ENCODE measurements at places on chromosomes 6 and 20.

DNA sequence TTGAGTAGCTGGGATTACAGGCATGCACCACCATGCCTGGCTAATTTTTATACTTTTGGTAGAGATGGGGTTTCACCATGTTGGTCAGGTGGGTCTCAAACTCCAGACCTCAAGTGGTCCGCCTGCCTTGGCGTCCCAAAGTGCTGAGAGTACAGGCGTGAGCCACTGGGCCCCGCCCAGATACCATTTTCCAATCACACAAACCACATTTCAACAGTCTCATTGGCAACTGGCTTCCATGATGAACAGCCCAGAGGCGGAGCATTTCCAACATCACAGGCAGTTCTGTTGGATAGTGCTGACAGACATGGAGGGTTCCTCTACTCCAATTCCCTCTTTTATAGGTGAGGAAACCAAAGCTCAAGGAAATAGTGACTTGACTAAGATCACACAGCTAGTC lies 43.9 kb upstream of the PLCB4 start:
- no peak for DNase-seq

GRCh38 chr6:111445861-111446267 lies 37.2 kb downstream of the REV3L start:
- no peak for DNase-seq

- DNase-seq: peak; percentile 62
Measured at GRCh38 chr20:5078399-5078958, 41.3 kb downstream of the PCNA start.

DNA sequence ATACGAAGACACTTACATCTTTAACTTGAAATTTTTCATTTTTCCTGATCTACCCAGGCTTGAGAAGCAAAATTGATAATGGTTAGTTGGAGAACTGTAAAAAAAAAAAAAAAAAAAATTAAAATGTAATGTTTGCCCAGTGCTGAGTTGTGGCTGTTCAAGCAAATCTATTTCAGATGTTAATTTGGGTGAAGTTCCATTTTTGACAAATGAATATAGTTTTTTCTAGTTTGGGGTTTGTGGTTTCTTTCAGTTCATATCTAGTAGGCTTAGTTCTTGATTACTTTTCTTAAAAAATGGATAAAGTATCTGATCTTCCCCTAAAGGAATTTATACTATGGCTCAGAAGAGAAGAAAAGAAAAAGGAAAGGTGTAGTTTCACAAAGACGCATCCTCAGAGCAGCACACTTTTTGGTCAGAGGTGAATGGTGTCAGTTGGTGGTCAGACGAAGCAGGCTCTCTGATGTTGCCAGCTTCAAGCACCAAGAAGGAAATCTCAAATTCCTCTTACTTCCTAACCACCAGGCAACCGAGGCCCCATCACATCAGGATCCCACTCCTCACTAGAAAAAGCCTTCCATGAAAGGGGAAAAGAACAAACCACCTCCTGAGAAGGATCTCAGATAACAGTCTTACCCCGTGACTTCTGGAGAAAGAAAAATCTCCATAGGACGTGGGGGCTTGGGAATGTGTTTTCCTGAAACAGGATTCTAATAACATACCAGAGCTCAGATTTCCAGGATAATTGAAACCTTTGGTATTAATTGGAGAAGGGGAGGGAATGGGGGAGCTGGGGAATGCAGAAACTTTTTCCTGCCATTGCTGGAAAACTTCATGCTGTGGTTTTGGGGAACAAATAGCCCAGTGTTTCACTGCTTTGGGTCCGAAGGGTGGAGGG lies 396.2 kb downstream of the CD83 start:
- no peak for DNase-seq

GRCh38 chr6:135182071-135183001 lies 1.2 kb downstream of the MYB start:
- DNase-seq: peak; percentile 54

DNA sequence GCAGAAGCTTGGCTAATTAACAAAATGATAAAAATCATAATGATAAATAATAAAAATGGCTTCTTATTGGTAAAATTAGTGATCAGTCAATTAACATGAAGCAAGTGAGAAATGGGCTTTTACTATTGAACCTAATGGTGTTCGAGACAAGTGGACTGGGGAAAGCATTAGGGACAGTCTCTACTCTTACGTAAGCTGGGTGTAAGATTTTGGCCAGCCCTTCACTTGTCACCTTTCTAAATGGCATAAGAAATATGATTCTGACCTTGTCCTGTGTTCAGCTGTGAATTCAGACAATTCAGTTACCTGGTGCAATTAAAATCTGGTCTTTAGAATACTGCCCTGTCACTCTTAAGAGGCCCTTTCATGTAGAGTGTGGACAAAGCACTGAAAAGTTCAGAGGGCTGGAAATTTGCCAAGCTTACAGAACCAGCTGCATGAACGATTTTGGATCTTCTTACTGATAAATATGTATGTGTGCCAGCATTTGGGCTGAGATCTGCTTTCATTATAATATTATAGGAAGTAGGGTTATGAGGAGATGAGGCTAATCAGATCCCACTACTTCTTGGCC lies 115.9 kb downstream of the QRSL1 start:
- no peak for DNase-seq

DNA sequence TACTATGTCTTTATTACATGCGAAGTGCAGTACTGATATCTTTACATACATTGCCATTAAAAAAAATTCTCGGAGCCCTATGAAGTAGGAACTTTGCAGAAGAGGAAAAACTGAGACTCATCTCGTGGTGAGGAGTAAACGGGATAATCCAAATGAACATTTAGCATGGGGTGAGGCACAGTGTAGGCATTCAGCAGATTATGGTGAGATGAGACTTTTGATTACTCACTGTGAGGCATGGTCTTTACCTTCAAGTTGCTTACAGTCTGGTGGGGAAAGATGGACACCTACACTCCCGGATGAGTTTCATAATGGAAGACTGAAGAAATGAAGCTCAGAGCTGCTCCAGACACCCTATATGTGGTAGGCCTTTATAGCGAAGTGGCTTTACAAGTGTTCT lies 1.4 kb downstream of the RPRD1B start:
- DNase-seq: no peak

DNA sequence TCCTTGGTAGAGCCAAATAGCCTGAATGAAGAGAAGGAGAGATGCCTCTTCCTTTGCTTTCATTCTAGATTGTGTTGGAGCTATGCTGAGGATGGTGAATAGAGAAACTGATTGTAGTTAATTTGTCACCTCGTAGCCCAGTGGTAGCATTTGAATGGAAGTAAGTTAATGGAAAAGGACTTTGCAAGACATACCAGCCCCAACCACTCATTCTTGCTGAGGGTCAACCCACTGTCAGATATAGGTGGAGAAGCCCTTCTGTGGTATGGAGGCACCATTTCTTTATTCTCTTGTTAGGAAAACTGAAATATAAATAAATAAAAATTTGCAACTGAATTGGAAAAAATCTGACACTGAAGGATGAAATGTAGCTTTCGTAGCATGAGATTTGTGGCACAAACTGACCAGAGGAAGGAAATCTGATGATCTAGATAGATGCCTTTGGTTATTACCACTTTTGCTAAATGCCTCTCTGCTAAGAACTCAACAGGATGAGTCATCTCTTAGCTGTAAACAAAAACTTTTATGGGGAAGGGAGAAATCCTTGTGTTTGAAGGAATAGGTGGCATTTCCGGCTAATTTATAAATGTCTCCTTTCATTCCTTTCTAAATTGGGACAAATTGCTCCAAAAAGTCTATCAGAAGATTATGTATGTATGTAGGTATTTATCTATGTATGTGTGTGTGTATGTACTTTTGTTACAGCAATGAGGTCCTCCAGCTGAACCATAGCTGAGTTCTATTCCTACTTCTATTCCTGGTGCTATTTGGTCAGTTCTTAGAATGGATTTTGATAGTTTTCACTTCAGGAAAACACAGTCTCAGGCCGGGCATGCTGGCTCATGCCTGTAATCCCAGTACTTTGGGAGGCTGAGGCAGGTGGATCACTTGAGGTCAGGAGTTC lies 76.5 kb upstream of the SUPT3H start:
- DNase-seq: no peak

- DNase-seq: no peak
Measured at GRCh38 chr6:41747256-41748101, at the start of gene PGC. PGC (minus strand) TSS chr6:41747397; CDS start chr6:41747334, 63 bp downstream.

- DNase-seq: no peak
Measured at GRCh38 chr6:54102238-54102637, 9.0 kb upstream of the MLIP start.

DNA sequence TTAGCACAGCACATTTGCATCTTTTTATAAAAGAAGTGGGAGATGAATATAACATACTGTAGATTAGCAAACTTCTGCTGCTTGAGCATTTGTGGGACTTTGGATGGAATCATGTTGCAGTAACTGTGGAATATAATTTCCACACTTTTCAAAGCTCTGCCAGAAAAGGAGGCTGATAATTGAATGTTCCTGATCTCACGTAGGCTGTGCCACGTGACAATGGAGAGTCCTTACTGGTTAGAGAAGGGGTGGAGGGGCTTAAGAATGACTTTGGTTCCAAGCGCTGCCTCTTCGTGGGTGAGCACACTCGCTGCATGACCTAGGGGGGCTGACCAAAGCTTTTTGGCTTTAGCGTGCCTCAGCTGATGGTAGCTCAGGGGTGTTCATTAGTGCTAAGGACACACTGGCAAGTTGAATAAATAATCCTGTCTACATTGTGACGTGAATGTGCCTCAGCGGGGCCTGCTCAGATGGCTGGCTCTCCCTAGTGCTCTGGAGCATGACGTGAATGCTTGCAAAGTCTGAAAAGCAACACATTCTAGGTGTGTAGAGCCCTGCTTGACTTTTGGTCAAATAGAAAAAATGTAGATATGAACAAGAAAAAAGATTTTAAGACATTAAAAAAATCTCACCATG lies 15.0 kb downstream of the WRNIP1 start:
- DNase-seq: no peak

DNA sequence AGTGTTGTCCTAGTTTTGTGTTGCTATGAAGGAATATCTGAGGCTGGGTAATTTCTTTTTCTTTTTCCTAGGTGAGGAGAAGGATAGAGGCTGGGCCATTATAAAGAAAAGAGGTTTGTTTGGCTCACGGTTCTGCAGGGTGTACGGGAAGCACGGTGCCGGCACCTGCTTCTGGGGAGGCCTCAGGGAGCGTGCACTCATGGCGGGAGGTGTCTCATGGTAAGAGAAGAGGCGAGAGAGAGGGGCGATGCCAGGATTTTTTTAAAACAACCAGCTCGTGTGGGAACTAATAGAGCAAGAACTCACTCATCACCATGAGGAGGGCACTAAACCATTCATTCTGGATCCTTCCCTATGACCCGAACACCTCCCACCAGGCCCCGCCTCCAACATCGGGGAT lies 14.2 kb upstream of the NPBWR2 start:
- DNase-seq: no peak

DNA sequence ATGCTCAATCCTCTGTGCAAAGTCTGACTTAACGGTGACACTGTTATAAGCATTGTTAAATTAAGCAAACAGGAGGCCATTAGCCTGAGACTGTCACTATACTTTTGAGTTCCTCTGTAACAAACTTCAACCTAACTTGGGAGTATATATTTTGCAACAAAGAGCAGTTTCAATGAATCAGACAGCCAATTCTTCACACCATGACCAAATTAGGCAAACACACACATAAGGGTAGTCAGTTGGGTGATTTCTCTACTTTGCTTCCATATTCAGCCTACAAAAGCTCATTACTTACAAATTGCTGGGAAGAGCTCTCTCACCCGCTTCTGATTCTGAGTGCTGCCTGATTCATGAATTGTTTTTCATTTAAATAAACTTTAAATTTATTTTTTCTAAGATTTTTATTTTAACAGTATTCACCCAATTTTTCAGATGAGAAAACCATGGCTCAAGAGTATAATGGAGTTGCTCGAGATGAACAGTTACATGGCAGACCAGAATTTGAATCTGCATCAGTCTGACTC lies 60.5 kb downstream of the HACE1 start:
- DNase-seq: no peak

DNA sequence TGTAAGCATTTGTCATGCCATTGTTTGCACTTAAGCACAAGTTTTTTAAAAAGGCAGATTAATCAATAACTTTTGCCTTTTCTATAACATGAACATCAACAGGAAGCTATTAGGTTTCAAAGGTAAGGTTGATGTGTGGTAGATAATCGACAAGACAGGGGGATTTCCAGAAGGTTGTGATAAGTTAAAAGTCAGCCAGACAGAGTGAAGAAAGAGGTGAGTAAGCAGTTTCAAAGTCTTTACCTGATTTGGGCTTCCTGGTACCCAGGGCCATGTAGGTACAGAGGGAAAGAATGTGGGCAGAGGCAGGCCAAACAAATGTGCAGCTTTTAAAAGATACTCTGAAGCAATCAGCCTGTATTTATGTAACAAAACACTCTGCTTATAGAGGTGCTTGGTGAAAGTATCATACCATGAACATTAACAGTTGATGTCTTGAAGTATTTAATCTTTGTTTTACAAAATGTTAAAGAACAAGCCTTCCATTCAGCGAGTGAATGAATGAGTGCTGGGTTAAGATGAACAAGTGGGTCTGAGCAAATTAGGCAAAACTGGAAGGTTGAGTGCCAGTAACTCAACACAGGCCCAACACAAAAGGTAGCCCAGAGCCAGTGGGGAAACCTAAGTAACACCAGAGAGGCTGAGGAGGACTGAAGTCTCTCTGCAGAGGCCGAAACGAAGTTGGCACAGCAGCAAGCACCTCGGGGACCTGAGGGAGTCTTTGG lies 60.2 kb downstream of the LRRC1 start:
- no peak for DNase-seq
